Activated CD4-positive, alpha-beta memory T cell treated with anti-CD3 and anti-CD28 coated beads, Interleukin-2, amount 10 ng/mL, durations not matched to agents 7 days and 5 days (primary cell): ENCODE measurements at places on chromosomes 6 and 20.

DNA sequence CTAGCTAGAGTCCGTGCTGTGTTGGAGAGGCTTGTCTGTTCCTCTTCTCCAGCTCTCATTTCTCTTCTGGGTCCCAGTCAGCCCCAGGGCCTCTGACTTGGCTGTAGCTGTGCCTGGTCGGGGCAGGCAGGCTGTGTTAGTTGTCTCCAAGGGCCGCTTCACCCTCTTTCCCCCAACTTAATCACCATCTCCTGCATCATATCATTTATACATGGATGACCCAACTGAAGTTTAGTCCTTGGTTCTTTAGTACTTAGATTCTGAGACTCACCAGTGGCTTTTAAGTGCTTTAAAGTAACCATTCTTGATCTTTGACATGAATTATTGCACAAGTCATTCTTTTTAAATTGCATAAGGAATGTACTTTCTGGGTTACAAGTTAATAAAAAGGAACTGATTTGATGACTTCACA, 127.3 kb downstream of the RTN4IP1 start:
- no peak for DNase-seq

GRCh38 chr6:21565431-21565830, 28.1 kb upstream of the SOX4 start:
- no peak for DNase-seq

DNA sequence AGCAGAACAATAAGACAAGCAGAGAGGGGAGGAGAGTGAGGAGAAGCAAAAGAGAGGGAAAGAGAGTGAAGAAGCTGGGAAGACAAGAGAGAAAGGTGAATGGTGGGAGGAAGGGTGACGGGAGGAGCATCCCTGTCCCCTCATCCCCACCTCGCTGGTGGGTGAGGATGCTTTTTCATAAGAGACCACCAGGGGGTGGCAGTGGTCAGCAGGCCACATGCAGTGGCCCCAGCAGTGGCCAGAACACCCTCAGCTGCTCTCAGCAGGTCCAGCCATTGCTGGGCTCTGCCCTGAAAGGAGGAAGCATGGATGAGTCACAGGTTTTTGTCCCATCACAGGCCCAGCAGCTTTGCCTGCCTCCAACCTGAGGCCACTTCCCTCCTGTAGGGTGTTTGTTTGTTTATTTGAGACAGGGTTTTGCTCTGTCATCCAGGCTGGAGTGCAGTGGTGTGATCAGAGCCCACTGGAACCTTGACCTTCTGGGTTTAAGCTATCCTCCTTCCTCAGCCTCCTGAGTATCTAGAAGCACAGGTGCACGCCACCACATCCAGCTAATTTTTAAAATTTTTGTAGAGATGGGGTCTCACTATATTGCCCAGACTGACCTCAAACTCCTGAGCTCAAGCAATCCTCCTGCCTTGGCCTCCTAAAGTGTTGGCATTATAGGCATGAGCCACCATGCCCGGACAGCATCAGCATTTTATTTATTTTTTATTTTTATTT, 24.0 kb downstream of the FGD2 start:
- peak; percentile 63 for DNase-seq

GRCh38 chr6:167683028-167683862, 143.5 kb upstream of the AFDN start:
- no peak for DNase-seq

GRCh38 chr20:48277266-48277665, 492.0 kb upstream of the SULF2 start:
- no peak for DNase-seq

DNA sequence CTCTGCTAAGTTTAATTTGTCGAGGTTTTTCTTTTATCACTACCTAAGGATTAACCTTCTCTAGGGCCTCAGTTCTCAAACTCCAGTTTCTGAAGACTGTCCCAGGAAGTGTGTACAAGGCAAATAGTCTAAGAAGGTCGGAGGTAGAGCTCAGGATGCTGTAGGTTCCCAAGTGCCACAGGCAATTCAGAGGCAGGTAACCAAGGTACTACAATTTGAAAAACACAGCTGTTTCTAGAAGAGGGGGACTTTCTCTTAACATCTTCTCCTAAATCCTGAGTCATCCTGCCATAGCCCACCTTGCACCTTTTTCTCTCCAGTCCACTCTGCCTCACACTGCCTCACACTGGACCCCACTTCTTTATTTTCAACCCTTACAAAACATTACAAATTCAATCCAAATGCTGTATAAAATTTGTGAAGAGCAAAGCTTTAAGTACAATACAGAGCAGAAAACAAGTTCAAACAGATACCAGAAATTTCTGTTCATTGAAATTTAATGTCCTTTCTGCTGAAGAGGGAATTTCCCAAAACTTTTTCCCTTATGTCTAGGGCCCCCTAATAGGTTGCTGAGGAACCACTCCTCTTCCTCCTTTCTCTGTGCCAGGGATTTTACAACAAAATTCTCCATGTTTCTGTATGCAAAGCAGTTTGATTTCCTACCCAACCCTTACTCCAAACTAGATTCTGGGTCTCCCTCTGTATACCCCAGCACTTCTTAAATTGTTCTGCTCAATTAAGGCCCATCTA, 43.0 kb downstream of the FRK start:
- DNase-seq: no peak
